Fibroblast of skin of left biceps (primary cell): ENCODE measurements at places on chromosomes 7 and 10.

GRCh38 chr7:123770378-123770777 lies 21.6 kb upstream of the WASL start:
- no peak for DNase-seq

- no peak for DNase-seq
Measured at GRCh38 chr10:6350609-6351008, 147.9 kb downstream of the PFKFB3 start.

DNA sequence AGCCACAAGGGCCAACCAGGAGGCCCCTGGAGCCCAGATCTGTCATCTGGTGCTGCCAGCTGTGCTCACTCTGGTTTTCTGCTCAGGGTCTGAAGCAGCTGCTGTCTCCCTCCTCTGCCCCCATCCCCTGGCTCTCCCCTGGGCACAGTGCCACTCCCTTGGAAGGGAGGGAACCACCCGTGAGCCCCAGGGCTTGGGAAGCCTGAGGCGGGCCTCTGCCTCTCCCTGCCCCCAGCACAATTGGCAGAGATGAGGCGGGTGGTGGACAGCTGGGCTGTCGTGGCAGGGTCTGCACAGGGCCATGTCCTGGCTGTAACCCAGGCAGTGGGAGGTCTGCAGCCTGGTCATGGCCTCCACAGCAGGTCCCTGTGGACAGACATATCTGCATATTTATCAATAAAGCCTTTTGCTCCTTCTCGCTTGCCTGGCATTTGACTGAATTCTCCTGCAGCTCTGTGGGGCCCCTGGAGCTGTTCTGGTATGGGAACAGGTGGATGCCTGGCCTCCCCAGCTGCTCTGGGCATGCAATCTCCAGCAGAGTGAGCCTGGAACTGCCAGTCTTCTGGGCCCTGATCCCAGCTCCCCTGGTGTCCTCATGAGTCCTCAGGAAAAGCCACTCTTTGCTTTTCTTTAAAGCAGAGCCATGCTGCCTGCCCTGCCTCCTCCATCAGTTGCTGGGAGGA lies 1.6 kb upstream of the ANKRD2 start:
- no peak for DNase-seq

DNA sequence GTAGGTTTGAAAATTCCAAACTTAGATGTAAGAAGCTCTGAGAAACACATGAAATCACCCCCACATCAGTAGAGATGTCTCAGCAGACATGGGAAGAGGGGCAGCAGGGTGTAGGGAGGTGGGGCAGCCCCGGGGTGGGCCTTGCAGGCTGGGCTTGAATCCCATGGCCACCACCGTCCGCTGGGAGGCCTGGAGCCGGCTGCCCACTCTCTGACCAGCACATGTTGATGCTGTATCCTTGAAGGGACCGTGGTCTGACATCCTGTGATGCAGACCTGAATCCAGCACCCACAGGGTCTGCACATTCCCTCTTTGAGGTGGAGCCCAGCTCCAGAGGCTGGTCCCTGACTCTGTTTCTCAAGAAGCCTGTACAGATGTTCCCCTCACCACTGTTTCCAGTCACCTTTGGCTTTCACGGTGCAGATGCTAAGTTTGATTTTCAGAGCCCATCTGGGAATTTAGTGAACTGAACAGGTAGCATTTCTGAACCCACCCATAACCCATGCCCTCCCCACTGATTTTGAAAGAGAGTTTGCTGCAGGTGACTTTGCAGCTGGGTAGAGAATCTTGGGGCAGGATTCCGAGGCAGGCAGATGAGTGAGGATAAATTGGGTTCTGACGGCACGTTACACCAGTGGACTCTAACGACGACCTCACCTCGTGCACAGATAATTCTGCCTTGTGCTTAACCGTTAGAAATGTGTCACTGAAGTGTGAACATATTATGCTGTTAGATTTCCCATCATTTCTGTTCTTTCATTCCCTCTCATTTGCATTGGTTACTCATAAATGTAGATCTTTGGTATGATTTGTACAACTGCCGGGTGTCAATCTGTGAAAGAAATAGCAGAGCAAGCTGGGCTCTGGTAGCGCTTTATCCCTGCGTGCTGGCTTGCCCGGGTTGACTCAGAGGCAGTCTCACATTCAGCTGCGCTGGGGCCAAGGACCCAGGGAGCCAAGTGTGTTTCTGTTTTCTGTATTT lies 45.7 kb downstream of the IKZF1 start:
- DNase-seq = no peak

DNA sequence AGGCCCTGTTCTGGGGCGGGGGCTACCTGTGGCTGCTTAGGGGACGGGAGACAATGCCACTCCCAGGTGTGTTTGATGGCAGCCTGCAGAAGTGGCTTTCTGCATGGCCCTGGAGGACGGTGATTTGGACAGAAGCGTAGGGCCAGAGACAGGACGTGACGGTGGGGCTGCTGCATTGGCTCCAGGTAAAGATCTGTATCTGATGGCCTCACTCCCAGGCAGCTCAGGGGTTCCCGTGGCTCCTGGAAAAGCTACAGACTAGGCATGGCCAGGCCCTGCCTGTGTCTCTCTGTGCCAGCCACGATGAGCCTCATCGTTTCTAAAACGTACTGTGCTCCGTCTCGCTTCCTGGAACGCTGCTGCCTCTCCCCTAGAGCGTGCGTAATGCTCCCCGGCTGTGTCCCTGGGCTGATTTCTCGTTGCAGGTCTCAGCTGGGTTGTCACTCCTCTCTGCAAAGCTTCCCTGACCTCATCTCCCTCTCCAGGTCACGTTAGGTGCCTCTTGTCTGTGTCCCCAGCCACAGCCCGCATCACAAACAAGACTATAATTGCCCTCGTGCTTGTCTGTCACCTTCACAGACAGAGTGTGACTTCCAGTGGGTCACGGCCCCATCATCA lies 12.6 kb downstream of the GTF2IRD1 start:
- DNase-seq = no peak

DNA sequence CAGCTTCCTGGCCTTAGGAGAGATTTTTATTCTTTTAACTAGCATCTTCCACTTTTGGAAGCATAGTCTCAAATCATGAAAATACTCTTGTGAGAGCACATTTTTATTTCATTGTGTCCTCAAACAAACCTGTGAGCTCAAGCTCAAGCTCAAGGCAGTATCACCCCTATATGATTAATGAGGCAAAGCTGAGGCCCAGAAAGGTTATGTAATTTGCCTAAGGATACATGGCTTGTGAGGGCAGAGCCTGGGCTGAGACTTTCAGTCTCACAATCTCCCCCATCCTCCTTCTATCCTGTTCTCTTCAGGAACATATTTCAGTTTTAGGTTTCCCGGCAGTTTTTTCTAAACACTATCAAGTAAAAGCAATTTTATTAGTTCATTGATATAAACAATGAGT lies 359.5 kb downstream of the PTEN start:
- no peak for DNase-seq

GRCh38 chr10:130998642-130999041 lies 312.9 kb downstream of the TCERG1L start:
- DNase-seq = no peak

DNA sequence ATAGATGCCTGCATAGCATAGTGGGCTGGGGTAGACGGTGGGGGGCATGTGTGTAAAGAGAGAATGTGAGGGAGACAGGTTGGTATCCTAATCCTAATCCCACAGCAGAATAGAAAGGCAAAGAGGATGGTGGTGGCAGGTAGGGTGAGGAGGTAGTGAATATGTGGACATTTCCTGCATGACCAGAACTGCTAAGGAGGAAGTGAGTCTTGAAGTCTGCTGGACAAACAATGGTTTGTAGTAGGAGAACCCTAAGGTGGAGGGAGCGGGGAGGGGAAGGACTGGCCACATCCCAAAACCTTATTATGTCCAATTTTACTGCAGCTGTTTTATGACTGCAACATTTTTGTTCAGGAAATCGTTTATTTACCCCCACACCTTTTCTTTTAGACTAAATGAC lies 279.7 kb downstream of the AUTS2 start:
- DNase-seq = no peak

- no peak for DNase-seq
Measured at GRCh38 chr7:64882341-64883112, 20.5 kb upstream of the ZNF273 start.

DNA sequence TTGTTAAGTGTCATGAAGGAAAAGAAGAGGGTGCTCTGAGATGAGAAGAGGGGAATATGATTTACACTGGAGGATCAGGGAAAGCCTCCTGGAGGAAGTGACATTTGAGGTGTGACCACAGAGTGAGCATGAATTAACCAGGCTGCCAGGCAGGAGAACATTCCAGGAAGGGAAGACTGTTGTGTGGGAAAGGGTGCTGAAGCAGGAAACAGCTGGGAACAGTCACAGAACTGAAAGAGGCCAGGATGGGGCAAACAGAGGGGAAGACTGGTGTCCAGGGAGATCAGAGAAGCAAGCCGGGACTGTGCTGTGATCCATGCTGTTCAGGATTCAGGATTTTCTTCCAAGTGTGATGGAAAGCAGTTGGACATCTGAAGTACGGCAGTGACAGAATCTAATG lies 14.9 kb downstream of the HIPK2 start:
- no peak for DNase-seq

DNA sequence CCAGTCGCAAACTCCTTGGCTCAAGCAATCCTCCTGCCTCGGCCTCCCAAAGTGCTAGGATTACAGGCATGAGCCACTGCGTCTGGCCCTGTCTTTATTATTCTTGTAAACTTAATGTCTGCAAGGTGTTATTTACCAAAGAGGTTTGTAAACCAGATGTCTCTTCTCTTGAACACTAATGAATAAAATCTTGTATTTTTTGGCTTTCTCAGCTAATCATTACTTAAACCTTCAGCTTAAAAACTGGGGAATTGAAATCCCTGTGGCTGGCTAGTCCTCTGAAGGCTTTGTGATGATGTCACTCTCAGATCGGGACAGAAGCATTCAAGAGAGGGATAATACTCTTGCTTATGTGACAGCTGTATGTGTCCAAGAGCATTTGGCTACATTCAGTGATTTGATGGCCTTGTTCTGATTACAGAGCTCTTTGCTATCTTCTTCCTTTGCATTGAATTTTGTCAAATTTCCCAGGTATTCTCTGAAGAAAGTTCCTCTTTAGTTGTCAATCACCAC lies 130.3 kb downstream of the BICC1 start:
- DNase-seq = no peak

DNA sequence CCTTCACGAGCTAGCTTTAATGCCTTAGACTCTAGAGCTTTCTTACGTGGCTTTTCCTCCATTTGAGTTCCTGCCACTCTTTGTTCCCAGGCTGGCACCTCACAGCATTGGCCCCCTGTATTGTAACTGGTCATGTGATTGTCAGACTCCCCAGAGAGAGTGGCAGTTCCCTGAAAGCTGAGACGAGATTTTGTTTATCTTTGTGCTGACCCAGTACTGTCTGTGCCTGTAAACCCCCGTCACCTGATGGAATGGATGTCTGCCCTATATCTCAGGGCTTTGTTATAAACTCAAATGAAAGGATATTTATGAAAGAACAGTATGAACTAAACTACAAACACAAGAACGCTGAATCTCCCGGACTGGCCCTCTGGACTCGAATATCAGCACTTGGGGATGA lies 13.0 kb downstream of the NOBOX start:
- no peak for DNase-seq

GRCh38 chr7:31857172-31857571 lies 170.2 kb downstream of the PPP1R17 start:
- DNase-seq = no peak

DNA sequence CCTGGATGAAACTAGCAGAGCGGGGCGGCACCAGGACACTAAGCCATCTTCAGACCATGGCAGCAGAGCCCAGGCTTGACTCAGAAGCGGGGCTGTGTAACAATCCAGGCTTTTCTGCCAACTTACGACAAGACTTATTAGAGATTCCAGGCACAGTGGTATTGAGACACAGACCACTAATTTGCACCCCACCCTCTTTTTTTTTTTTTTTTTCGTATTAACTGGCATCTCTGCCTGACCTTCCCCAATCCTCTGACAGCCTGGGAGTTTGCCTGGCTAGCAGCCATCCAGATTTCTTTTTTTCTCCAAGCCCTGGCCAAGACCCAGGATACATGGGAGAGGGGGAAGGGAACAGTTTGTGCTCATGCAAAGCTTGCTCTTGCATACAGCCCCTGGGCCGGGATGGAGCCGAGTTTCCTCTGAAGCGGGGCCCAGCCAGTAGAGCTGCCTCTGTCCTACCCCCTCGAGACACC lies 182.4 kb downstream of the PLXNA4 start:
- DNase-seq = peak; percentile 41
